ENCODE measurements at places on chromosomes 7 and 10.

DNA sequence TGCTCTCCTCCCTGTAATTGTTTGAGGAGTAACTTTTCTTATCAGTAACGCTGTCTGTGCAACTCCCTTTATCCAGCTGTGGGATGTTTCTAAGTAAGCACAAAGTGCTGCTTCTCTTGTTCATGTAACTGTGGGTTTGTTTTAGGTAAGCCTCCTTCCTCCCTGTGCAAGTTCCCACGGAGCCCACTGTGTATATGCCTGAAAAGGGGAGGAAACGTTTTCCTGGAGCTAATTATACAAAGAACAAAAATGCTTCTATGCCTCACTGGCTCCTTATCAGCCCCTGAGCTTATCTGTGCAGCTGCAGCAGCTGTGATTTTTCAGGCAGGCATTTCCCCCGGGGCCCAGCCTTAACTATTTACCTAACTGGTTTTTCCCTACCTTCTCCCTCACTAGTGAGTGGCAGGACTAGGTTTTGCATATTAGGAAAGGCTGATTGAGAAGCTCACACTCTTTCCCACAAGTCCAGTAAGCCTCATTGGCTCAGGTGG, 593.4 kb upstream of the GHITM start:
- DNase-seq = no peak

DNA sequence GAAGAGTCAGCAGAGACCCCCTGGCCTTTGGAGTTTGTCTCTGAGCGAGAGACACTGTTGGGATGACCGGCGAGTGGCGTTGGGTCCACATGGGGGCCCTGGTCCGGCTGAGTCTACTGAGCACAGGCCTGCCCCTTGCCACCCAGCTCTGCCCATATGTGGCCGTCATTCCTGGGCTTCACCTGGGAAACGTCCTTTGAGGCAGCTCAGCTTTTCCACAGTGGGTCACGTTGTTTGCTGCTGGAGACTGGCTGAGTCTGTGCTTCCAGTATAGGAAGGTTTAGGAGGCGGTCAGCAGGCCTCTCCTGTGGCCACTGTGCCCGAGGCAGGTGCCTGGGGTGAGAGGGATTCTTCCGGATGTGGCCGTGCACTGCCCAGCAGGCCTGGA, 17.1 kb downstream of the ADAM8 start:
- no peak for DNase-seq

GRCh38 chr10:116271593-116272439, 1.2 kb downstream of the GFRA1 start:
- no peak for DNase-seq

- DNase-seq = no peak
These were observed 364.3 kb upstream of the ANKRD30A start for GRCh38 chr10:36761121-36761520.

DNA sequence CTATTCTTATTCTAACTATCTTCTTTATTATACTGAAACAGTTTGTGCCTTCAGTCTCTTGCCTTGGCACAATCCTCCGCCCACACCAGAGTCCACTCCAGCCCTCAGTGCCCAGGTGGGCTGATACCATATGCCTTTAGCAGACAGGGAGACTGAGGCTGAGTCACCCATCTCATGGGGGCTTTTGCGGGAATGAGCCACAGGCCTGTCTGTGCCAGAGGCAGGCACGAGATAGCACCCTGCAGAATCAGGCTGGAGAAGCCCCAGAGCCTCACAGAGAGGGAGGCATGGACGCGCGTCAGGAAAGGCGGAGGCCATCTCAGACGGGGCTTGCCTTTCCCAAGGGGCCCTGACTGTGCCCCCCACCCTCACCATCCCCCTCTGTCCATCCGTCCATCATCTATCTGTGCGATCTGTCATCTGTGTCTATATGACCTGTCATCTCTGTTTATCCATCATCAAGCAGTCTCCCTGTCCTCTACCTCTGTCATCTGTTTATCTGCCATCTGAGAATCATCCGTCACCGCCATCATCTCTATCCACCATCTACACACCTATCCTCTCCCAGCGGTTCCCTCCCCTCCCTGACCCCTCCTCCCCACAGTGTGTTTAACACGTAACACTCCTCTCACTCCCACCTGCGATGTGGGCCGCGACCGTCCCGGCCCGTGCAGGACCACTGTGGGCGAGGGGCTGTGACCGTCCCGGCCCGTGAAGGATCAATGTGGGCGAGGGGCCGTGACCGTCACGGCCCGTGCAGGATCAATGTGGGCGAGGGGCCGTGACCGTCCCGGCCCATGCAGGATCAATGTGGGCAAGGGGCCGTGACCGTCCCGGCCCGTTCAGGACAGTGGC, 7.3 kb upstream of the ADAP1 start:
- DNase-seq = no peak

DNA sequence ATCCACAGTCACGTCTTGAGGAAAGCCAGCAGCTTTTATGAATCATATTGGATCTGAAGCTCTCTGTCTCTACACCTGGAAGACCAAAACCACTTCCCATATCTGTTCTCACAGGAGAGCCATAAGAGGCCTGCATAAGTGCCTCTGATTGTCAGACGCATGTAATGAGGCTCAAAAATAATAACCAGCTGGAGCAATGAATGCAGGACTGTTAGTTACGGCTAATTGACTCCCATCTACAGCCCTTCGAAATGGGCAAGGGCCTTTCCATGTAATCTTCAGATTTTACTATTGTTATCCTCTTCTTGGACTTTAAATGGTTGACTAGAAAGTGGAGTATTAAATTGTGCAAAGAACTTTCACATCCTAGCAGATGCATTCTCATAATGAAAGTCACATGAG, 4.4 kb upstream of the SEMA3C start:
- DNase-seq = no peak

- no peak for DNase-seq
These were observed 40.7 kb downstream of the RSBN1L start for GRCh38 chr7:77736991-77737390.

DNA sequence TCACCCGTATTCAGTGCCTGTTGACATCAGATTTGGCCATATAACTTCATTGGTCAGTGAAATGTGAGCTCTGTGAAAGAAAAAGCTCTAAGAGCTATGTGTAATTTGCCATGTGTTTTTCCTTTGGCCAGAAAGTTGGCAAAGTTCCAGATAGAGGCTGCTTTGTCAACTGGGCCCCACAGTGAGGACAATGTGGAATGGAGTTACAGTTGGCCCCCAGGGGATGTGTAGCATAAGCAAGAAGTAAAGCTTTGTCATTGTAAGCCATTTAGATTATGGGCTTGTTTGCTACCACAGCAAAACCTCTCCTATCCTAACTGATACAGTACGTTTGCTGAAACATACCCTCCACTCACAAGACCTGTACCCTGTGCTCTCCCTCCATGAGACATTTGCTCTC, 119.1 kb upstream of the HABP2 start:
- no peak for DNase-seq

GRCh38 chr10:42955493-42955889, 121.4 kb upstream of the RET start:
- no peak for DNase-seq

GRCh38 chr10:86267286-86268195, 99.1 kb downstream of the GRID1 start:
- no peak for DNase-seq

DNA sequence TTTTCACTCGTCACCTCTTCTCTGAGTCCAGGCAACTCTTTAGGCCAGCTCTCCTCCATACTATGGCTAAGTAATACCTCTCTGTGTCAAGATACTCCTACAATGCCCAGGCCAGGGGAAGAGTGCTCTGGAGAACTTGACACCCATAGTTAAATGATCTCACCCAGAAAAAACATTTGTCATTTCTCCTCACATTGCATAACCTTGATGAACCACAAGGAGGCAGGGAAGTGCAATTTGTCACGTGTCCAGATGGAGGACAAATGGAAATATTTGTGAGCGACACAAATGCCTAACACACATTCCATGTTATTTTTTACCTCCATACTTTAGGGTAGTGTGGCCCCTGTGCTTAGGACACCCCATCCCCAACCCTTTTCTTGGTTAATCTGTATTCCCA, 78.3 kb downstream of the HTR7 start:
- DNase-seq = no peak

DNA sequence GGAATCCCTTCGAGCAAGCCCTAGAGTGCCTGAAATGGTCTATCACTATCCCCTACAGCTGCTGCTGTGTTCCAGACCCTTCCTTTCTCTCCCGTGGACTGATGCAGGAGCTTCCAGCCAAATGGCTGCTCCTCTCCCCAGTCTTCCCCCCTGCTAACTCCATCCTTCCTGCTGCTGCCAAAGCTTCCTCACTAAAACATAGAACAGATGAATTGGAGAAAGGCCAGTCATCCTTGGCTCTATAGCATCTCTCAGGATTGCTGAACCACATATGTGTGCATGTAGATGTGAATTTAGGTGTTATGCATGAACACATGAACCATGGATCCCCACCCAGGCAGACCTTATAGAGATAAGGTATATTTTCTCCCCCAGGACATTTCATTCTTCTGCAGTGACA, 60.7 kb downstream of the GPR26 start:
- no peak for DNase-seq

DNA sequence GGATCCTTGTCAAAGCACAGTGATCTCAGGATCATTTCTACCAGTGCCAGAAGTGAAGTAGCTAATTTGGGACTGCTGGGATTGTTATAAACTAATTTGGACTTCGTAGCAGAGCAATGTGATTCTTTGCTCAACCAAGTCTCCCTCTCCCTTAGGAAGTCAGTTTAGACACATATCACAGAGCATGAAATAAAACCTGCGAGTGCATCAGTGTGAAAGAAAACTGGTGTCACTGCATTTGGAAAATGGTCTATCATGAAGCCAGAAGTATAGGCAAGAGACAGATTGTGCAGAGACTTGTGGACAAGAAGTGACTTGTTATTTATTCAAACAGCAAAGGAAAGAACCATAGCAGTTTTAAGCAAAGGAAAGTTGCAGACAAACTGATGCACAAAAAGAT, 560.5 kb upstream of the NRG3 start:
- DNase-seq = no peak

DNA sequence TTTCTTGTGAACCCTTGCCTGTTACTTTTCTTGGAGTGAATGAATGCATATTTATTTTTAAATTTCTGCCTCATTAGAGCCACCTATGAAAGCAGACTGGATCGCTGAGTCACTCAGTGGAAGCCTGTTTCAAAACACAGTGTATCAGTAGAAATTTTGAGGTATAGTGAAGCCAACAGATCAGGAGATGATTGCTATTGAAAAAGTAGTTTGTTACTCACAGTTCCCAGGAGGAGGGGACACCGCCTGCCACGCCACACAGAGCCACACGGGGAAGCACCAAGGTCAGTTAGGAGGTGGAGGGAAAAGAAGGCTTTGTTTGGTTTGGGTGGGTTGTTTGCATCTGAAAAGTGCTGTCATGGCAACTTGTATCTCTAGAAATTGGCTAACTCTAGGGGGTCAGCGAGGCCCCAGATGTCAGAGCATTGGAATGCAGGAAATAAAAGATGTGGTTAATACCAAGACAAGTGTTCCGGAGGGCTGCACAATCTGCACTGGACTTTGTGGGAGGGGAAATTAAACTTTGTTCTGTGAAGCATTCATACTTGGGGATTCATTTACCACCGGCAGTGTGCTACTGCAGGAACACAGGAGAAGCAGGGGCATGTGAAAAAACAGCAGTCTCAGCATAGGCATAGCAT, 106.4 kb upstream of the SDK1 start:
- DNase-seq = no peak

GRCh38 chr10:84371944-84372343, 43.6 kb downstream of the CCSER2 start:
- no peak for DNase-seq

GRCh38 chr7:22876986-22877729, 54.5 kb upstream of the TOMM7 start:
- DNase-seq = no peak

- no peak for DNase-seq
These were observed 8.7 kb upstream of the EN2 start for GRCh38 chr7:155449008-155449868.

DNA sequence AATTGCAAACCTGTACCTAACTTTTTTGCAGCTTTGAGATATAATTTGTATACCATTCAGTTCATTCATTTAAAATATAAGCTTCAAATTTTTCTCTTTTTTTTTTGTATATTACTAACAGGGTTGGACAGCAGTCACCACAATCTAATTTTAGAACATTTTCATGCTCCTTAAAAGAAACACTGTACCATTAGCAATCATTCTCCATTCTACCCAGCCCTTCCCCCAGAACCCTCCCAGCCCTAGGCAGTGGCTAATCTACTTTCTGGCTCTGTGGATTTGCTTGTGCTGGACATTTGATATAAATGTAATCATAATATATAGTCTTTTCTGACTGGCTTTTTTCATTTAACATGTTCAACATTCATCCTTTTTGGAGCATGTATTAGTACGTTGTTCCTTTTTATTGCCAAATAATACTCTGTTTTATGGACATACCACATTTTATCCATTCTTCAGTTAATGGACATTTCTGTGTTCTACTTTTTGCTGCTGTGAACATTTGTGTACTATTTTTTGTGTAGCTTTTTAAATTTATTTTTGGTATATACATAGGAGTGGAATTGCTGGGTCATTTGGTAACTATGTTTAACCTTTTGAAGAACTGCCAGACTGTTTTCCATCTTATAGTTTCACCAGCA, 40.9 kb upstream of the ST7 start:
- DNase-seq = no peak

DNA sequence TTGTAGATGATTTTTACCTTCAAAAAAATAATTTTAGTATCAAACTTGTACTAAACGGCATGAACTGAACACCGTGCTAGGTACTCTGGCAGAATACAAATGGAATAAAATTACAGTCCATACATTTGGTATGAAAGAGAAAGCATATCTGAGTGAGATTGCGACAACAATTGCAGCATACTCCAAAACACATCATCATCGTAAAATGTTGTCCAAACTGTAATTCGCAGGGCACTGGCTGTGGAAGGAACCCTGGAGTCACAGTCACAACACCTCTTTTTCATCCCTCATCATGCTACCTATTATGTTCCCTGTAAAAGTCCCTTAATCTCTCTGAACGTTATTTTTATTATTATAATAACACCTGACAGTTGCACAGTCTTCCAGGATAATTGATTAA, 13.5 kb downstream of the CREM start:
- DNase-seq = no peak

- DNase-seq = peak; percentile 87
These were observed 119.8 kb downstream of the NKX6-2 start for GRCh38 chr10:132665946-132666704.

GRCh38 chr10:124465003-124465776, 3.6 kb downstream of the LHPP start:
- DNase-seq = no peak

DNA sequence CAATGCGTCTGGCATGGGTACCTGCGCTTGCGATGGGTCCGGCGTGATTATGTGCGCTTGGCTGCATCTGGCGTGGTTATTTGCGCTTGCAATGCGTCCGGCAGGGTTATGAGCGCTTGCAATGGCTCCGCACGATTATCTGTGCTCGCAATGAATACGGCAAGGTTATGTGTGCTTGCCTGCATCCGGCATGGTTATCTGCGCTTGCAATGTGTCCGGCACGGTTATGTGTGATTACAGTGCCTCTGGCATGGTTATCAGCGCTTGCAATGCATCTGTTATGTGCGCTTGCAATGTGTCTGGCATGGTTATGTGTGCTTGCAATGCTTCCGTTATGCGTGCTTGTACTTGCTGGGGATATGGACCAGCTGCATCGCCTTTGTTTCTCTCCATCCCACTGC, 37.7 kb downstream of the RBAK start:
- no peak for DNase-seq

GRCh38 chr7:92368741-92369140, 78.5 kb upstream of the GATAD1 start:
- no peak for DNase-seq

Measured in bone marrow (tissue), 2 donors.